Urinary bladder (tissue), 4 donors: ENCODE measurements at places on chromosomes 1 and 21. TPM values are rescaled to one million over a fixed set of nuclear protein-coding genes. Genes with fewer than 3 reads are reported as not detected.

HENMT1 gene
- 11.4 TPM for total RNA-seq

OR2L5 gene
- total RNA-seq = not detected

GBP6 gene
- total RNA-seq = 1.6 TPM

APCS gene
- not detected for total RNA-seq

NHLH1 gene
- total RNA-seq = not detected

TSPEAR gene
- 0.21 TPM for total RNA-seq

DLGAP3 gene
- not detected for total RNA-seq

SPRR2F gene
- not detected for total RNA-seq

ADCY10 gene
- total RNA-seq = 0.37 TPM

LCE3D gene
- total RNA-seq = not detected

TRPM2 gene
- total RNA-seq = 1.2 TPM

KRTAP19-3 gene
- not detected for total RNA-seq

CENPF gene
- 46.2 TPM for total RNA-seq

C4BPA gene
- total RNA-seq = 0.95 TPM

S100B gene
- 31.9 TPM for total RNA-seq

LY9 gene
- 0.11 TPM for total RNA-seq

GPR37L1 gene
- total RNA-seq = 0.05 TPM

ANKRD35 gene
- total RNA-seq = 2.2 TPM

SNX7 gene
- 68.5 TPM for total RNA-seq

SPATA46 gene
- total RNA-seq = not detected

CRTC2 gene
- 4.3 TPM for total RNA-seq

CFHR5 gene
- not detected for total RNA-seq

GBP7 gene
- total RNA-seq = not detected

MAP10 gene
- 5.4 TPM for total RNA-seq

HS2ST1 gene
- total RNA-seq = 36.9 TPM

PGLYRP4 gene
- total RNA-seq = not detected

KRTAP19-1 gene
- total RNA-seq = not detected

AGMAT gene
- total RNA-seq = 0.48 TPM

PKP1 gene
- 4.0 TPM for total RNA-seq

CHODL gene
- 31.8 TPM for total RNA-seq

APOBEC4 gene
- total RNA-seq = not detected

SPRR1A gene
- not detected for total RNA-seq

PLA2G2E gene
- not detected for total RNA-seq

KCNN3 gene
- total RNA-seq = 16.6 TPM

PRR9 gene
- not detected for total RNA-seq

PCP4L1 gene
- total RNA-seq = 22.8 TPM

OR2T1 gene
- total RNA-seq = not detected

SPATA21 gene
- total RNA-seq = not detected

VWA5B1 gene
- 0.58 TPM for total RNA-seq

IGSF3 gene
- total RNA-seq = 32.5 TPM

OPN3 gene
- total RNA-seq = 14.6 TPM

PCBP3 gene
- total RNA-seq = 4.3 TPM

ERVH48-1 gene
- not detected for total RNA-seq

E2F2 gene
- 2.9 TPM for total RNA-seq

SPATC1L gene
- 3.6 TPM for total RNA-seq

TNFSF4 gene
- 2.6 TPM for total RNA-seq

GJA4 gene
- total RNA-seq = 15.6 TPM

SEC16B gene
- 8.6 TPM for total RNA-seq

LRRC41 gene
- 60.3 TPM for total RNA-seq

NUCKS1 gene
- 287 TPM for total RNA-seq

MPL gene
- not detected for total RNA-seq

OR2M3 gene
- not detected for total RNA-seq

TFF2 gene
- total RNA-seq = not detected

CEPT1 gene
- total RNA-seq = 87.7 TPM

TSPAN1 gene
- total RNA-seq = 7.9 TPM
